DMS153 (cell line): ENCODE measurements at places on chromosomes 1 and 21.
A peak's percentile ranks its signal among the peaks of the same experiment; 100 is the strongest.

DNA sequence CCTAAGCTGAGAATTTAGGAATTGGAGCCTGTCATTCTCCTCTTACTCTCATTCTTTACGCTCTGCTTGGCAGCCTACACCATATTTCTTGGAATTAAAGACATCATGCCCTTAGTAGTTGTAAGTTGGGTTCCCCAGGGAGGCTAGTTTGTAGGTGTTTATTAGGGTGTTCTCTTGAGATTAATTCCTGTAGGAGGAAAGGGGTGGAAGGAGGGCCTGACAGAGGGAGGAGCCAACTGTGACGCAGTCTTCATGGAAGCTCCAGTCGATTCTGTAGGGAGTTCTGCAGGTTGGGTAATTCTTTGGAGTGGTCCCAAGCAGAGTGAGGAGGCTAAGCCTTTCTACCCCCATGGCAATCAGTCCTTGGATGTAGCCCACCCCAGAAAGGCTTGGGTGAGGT, 111.4 kb downstream of the HHAT start:
- DNase-seq, result no peak

GRCh38 chr1:155706139-155706538, 17.2 kb downstream of the DAP3 start:
- DNase-seq, result no peak

GRCh38 chr1:156493154-156493631, 7.4 kb downstream of the MEF2D start:
- DNase-seq, result no peak

- DNase-seq, result no peak
Measured at GRCh38 chr1:200042119-200042551, 14.6 kb downstream of the NR5A2 start.

DNA sequence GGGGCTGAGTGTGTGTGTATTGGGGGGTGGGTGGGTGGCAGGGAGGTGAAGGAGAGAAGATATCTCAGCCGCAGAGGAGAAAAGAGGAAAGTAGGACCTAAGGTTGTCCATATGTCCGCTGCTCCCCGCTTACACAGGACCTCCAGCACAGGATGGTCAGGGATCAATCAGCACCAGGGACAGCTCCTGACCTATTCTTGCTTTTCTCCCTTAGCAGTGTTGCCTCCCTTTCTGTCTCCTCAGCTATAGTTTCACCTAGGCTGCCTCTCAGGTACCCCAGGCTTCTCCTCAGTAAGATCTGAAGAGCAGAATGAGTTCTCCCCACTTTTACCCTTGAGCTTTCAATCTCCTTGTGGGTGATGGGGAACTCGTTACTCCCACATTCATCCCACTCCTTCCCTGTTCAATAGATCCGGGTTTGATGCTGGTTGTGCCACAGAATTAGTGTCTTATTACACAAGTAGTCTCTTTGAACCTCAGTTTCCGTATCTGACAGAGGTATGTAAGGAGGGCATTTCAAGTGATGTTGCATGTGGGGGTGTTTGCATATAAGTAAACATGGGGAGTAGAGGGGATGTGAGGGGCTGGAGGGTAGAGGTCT, 1.4 kb upstream of the DPH2 start:
- no peak for DNase-seq

DNA sequence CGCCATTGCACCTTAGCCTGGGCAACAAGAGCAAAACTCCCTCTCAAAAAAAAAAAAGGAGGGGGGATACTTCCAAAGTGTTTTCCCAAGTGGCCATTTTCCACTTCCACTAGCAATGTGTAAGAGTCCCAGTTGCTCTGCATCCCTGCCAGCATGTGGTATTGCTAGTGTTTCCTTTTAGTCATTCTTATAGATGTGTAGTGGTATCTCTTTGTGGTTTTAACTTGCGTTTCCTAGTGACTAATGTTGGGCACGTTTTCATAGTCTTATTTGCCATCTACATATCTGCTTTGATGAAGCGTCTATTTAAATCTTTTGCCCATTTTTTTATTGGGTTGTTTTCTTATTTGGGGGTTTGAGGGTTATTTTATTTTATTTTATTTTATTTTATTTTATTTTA, 31.1 kb downstream of the INAVA start:
- no peak for DNase-seq

DNA sequence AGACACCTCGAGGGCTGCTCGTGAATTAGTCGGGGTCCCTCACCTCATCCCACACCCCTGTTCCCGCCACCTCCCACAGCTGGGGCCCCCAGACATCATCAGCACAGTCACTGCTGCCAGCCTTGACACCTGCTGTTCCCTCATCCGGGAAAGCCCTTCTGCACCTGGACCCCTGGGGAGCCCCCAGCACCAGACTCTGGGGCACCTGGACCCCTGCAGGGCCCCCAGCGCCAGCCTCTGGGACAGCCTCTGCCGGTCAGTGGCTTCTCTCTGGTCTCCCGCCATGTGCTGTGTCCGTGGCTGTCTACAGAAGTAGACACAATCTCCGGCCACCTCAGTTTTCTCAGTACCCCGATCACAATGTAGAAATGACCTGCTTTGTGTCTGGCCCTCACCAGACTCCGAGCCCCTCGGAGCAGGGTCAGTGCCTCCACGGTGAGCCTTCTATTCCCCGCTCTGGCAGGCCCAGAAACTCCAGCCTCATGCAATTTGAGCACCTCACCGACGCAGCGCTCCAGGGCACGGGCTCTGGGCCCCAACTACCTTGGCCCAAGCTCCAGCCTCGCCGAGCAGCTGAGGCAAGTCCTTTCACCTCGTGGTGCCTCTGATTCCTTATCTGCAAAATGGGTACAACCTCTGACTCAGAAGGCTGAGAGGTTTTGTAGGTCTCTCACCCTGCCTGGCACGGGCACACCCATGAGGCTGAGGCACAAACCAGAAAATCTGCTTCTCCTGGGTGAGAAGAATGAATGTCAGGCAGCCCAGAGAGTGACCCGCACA, 84.7 kb downstream of the RIPK4 start:
- no peak for DNase-seq

- no peak for DNase-seq
Measured at GRCh38 chr1:246074421-246074820, 432.7 kb downstream of the SMYD3 start.

DNA sequence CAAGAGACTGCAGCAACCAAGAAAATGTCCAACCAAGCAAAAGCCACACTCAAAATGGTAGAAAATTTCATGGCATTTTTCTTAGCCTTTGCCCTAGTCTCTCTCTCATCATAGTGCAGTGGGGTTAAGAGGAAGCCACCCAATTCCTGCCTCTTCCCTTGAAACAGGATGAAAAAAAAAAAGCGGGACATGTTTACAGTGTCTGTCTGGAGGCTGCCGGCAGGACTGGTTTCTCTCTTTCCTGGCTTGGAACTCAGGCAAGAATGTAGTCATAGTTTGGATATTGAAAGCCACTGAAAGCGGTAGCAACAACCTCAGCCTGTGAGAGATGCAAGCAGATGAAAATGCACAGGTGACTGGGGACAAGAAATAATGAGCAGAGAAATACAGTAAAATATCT, 13.3 kb upstream of the TNFSF18 start:
- DNase-seq, result no peak

DNA sequence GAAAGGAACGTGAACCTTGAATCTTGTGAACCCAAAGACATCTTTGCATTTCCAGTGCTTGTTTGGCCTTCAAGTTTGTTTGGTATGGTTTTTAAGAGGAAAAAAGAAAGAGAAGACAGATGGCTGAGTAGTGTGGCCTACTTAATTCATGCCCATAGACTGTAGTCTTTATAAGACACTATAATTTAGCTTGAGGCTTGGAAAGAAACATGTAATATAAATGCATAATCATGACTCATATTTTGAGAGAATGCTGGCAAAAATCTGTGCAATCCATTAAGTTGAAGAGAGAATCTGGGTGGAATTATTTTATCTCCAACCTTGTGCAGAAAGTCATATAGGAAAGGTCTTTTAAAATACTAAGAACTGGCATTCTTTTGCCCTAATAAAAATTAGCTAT, 179.3 kb downstream of the SIPA1L2 start:
- DNase-seq, result no peak

- no peak for DNase-seq
Measured at GRCh38 chr1:236150986-236151385, 8.6 kb downstream of the GPR137B start.

GRCh38 chr1:200422211-200422610, 12.4 kb upstream of the ZNF281 start:
- no peak for DNase-seq

DNA sequence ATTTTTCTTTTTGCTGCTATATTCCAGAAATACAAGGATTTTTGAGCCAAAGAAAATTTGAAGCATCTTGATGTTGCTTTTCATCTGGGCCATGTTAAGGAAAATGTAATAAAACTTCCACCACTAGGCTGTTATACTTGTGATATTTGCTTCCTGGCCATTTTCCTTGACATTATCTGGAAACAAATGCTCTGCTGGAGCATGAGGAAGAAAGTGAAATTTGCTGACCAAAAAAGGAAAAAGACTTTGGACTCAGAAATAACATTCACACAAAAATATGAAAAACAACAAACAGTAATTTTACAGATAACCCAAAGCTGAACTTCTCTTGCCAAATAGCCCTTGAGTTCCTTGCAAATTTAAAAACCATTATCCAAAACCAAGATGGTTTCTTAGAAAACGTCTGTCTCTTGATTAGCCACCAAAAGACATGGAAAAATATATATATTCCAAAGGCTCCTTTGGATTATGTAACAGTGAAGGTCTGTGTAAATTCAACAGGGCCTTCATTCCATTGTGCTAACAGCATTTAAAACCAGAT, 344.5 kb downstream of the LMX1A start:
- DNase-seq, result no peak

DNA sequence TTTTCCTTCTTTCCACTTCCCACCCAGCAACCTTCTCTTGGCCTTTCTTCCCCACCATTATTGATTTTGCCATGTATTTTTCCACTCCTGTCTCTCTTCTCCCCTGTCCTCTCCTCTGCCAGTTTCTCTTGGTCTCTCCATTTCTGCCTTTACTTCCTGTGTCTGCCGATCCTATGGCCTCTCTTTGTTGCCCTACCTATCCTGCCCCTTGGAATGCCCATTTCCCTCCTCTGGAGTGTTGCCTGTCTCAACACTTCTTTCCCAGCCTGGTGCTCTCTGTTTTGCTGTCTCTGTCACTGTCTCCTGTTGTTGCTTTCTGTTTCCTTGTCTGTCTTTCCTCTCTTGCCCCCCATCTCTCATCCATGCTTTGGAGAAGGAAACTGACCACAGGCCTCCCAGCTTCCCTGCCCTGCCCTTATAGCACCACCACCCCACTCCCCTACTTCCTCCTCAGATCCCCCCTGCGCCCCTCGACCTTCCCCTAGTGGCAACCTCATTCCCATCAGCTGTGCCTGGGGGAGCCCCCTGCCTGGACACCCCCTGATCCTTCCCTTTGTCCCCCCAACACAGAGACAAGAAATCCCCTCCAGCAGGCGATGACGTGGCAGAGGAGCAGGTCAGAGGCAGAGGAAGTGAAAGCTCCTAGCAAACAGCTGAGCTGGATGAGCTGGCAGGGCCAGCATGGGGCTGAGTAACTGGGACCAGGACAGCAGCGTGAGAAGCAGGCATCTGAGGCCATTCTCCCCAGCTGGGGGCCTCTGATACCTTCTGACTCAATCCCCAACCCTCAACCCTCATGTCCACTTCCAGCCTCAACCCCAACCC, 6.6 kb upstream of the ETV3L start:
- DNase-seq, result no peak

- DNase-seq, result peak; percentile 29
Measured at GRCh38 chr1:226677027-226678020, 61.8 kb downstream of the ITPKB start.

DNA sequence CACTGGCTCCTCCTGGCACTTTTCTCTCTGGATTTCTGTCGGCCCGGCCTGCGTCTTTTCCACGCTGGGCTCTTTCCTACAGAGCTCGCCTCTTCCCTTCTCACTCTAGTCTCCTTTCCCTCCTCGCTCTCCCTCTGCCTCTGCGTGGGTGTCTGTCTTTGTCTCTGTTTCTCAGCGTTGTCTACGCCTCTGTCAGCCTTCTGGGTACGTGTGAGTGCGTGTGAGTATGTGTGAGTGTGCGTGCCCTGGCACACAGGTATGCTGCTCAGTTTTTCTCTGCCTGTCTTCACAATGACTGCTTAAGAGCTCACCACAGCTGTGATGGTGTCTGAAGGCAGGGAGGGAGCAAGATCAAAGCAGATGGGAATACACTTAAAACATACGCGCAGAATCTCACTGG, 77.7 kb downstream of the KIRREL1 start:
- DNase-seq, result no peak

GRCh38 chr1:220791285-220791684, 4.6 kb downstream of the MTARC1 start:
- peak; percentile 74 for DNase-seq

DNA sequence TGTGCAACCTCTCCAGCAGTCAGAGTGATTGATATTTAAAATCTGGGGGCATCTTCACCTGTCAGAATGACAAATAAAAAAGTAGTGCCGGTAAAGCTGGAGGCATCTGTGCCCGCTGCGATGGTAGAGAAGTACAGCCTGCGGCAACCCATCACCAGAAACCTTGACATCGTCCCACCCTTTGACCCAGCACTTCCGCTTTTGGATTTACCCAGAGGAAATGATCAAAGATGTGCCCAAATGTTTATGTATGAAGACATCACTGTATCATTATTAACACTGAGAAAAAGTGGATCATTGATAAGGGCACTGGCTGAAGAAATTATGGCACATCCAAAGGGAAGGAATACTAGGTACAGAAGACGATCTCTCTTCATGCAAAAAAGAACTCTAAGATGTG, 96.0 kb downstream of the PGBD5 start:
- no peak for DNase-seq

GRCh38 chr1:9295884-9296283, 3.2 kb downstream of the SPSB1 start:
- no peak for DNase-seq

GRCh38 chr1:168894397-168894903, 165.4 kb upstream of the DPT start:
- DNase-seq, result no peak

- no peak for DNase-seq
Measured at GRCh38 chr1:15722411-15722810, 13.6 kb upstream of the SLC25A34 start.

DNA sequence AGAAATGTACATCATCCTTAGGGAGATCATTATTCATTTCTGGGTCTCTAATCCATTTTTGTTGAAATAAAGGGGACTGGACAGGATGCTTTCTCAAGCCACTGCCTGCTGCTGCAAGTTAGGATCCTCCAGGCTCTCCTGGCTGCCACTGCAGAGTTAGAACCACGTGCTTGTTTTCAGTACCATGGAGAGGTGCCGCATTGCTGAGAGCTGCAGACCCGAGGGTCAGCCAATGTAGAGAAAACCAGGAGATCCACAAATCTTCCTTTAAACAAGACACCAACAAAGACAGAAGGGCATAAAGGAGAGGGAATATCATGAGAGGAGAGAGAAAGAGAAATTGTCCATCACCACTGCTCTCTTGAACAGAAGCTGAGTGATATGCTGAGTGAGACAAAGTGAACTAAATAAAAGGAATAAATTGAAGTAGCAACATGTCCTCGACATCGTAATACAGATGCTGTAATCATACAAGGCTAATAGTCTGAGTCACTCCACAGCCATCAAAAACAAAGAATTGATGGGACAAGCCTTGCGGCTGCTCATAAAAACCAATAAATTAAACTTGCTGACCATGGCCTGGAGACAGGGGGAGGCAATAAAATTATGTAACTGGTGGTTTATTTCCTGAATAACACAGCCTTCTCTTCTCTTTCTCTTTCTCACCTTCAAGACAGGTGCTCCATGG, 255.7 kb downstream of the OMA1 start:
- DNase-seq, result peak; percentile 66

- DNase-seq, result no peak
Measured at GRCh38 chr1:31602081-31602480, 15.4 kb upstream of the HCRTR1 start.
